ENCODE measurements at places on chromosomes 6 and 20. TPM values are rescaled to one million over a fixed set of nuclear protein-coding genes. Genes with fewer than 3 reads are reported as not detected.

DNA sequence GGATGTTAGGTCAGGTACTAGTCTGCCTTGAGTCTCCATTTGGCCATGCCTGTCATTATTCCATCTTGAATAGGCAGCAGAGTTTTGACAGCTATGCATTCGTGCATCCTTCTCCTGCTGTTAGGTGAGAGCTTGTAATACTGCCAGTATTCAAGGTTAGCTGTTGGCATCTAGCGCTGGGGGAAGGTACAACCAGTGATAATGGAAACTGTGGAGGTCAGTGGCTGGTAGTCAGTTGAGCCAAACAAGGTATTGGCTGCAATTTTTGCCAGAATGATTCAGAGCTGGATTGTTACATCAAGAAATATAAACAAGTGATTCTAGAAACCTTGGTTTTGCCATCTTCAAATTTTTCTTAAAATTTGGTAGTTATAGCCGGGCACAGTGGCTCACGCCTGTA, 6.5 kb downstream of the FAM8A1 start:
- no peak for DNase-seq

DNA sequence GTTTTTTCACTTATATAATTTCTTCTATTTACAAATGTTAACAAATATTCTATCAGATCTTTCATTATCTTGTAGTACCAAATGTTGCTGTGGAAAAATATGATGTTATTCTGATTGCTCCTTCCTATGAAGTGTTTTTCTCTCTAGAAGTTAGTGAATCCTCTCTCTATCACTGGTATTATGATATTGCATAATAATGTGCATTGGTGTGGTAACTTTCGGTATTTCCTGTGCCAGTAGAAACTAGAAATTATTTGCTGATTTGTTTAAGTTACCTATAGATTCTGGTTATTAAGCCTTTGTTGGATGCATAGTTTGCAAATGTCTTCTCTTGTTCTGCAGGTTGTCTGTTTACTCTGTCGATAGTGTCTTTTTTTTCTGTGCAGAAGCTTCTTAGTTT, 342.5 kb downstream of the CENPW start:
- DNase-seq = no peak

GRCh38 chr6:38320358-38320757, 319.4 kb downstream of the BTBD9 start:
- DNase-seq = no peak

The MAS1 gene
- not detected for total RNA-seq

The KCNQ2 gene
- not detected for total RNA-seq

The ARMC12 gene
- total RNA-seq = 1.3 TPM

Data from osteocyte (in vitro differentiated cells).